ENCODE measurements at places on chromosomes 4 and X.

- H3K36me3 ChIP-seq = no peaks in the 10 kb centered on the region
- H3K4me1 ChIP-seq = no peaks in the 10 kb centered on the region
- H3K27me3 ChIP-seq = no peaks in the 10 kb centered on the region
- no peak for DNase-seq
- H3K27ac ChIP-seq = no peak overlapping the region
Observed at GRCh38 chr4:156886481-156886880, 85.1 kb downstream of the PDGFC start.

DNA sequence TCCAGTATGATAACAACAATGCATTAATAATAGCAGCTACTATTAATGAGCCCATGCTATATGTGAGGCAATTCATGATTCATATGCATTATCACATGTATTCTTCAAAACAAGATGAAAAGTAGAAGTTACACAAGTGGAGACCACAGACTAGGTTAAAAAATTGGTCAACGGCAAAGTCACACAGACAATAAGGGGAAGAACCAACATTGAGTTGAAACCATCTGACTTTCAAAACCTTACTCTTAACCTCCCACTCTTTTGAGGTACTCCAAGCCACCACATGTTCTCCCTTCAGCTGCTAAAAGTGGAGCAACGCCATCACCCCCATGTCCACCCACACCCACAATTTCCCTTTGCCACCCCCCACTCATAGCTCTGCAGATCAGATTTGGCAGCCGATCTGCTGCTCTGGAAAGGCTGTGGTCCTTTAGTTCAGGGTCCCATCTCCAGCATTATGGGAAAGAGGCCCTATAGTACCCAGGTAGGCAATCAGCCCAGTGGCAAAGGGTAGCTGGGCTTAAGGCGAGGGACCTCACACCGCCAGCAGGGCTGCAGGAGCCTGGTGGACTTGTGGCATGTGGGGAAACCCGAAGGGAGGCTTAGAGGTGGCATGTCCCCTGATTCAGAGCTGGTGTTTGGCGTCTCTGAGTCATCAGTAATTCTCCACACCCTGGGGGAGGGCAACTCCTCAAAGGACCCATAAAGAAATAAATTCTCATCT, 33.5 kb upstream of the CYBB start:
- H3K4me3 ChIP-seq = no peak overlapping the region
- no peaks in the 10 kb centered on the region for H3K36me3 ChIP-seq
- no peaks in the 10 kb centered on the region for H3K27me3 ChIP-seq
- no peak for DNase-seq
- no peaks in the 10 kb centered on the region for H3K4me1 ChIP-seq

- H3K27ac ChIP-seq = peak overlapping the region; percentile 91
- no peaks in the 10 kb centered on the region for H3K4me1 ChIP-seq
- peak overlapping the region; percentile 89 for H3K4me3 ChIP-seq
Observed at GRCh38 chr4:110196206-110196870, 2.1 kb downstream of the ELOVL6 start.

DNA sequence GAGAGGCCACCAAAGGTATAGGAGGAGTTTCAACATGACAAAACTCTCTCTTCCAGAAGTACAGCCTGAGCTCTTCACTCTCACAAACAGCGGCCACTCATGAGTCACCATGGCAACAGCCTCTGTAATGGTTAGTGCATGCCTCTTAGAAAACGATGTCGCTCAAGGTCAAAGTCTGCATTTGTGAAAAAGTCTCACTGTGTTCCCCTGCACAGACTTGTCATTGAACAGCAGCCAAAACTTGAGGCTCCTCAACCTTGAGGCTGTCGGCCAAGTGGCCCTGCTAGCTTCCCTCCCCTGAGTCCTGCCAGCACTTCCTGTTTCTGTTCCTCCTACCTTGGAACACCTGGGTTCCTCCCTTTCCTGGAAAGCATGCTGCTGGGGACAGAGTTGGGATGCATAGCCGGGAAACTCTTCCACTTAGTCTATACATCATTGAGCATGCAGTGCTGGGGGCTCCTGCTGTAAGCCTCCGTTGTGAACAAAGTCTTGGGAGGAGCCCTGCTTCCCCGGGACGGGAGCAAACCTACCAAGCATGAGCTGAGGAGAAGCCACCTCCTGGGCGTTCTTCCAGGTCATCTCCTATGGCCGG, 66.6 kb downstream of the ING2 start:
- H3K4me3 ChIP-seq = no peak overlapping the region
- H3K27ac ChIP-seq = no peak overlapping the region
- H3K36me3 ChIP-seq = no peaks in the 10 kb centered on the region
- no peaks in the 10 kb centered on the region for H3K4me1 ChIP-seq
- no peaks in the 10 kb centered on the region for H3K27me3 ChIP-seq

- H3K27me3 ChIP-seq = peaks cover 22% of the 10 kb centered on the region
- H3K4me1 ChIP-seq = no peaks in the 10 kb centered on the region
- no peak overlapping the region for H3K27ac ChIP-seq
- H3K36me3 ChIP-seq = no peaks in the 10 kb centered on the region
- DNase-seq = no peak
Observed at GRCh38 chrX:140439476-140439875, 65.4 kb downstream of the SOX3 start.

- H3K27ac ChIP-seq = no peak overlapping the region
- H3K4me3 ChIP-seq = peak overlapping the region; percentile 11
- H3K4me1 ChIP-seq = no peaks in the 10 kb centered on the region
- no peaks in the 10 kb centered on the region for H3K36me3 ChIP-seq
Observed at GRCh38 chr4:94412019-94412657, 39.6 kb upstream of the PDLIM5 start.

GRCh38 chr4:26837993-26838842, 22.4 kb upstream of the STIM2 start:
- no peak overlapping the region for H3K27ac ChIP-seq
- H3K27me3 ChIP-seq = no peaks in the 10 kb centered on the region
- no peak for DNase-seq
- H3K36me3 ChIP-seq = no peaks in the 10 kb centered on the region
- H3K4me3 ChIP-seq = no peak overlapping the region

DNA sequence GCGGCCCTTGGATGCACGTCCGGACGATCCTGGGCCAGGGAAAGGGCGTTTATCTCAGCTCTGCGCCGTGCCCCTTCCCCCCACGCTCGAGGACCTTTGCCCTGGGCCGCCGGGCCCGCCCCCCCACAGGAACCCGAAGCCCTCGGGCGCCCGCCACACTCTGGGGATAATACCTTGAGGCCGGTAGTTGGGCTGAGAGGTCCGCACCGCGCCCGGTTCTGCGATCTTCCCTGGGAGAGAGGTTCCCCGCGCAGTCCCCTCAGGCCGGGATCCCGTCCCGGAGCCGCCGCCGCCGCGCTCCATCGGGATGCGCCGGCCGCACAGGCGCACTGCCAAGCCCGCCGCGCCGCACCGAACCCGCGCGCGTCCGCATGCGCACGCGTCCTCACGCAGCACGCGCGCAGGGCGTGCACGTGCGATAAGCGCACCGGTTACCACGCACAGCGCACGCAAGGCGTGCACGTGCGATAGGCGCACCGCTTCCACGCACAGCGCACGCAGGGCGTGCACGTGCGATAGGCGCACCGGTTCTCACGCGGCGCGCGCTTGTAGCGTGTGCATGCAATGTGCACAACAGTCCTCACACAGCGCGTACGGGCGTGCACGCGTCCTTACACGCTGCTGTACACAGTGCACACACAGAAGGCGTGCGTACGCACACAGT, at the start of gene MAP7D2:
TSS of gene MAP7D2 (minus strand) at position 331 of the 664 bp plus-strand sequence. CDS start at position 303, 28 bp downstream.
- H3K27ac ChIP-seq = no peak within 1 kb of the TSS
- no peaks in the 10 kb centered on the region for H3K4me1 ChIP-seq
- peak within 1 kb of the TSS; percentile 3 for H3K4me3 ChIP-seq
- DNase-seq = no peak
- H3K36me3 ChIP-seq = no peaks in the 10 kb centered on the region

- H3K27me3 ChIP-seq = no peaks in the 10 kb centered on the region
- H3K4me3 ChIP-seq = no peak overlapping the region
- no peak overlapping the region for H3K27ac ChIP-seq
- H3K4me1 ChIP-seq = no peaks in the 10 kb centered on the region
Observed at GRCh38 chr4:133484287-133484686, 335.2 kb downstream of the PCDH10 start.

DNA sequence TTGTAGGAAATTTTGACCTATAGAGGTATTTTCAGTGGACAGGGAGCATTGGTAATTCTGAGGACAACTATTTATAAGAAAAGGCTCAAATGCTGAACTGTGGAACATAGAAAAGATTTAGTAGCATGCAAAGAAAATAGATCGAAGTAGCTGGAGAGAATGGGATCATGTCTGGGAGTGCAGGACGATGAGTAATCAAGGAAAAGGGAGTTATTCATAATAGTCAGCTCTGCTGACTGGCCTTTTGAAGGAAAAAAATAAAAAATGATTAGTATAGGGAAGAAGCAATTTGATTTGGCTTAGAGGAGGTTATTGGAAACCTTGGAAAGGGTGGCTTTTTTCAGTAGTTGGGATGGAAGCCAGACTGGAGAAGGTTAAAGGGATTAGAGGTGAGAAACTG, 22.9 kb upstream of the ANK2 start:
- H3K36me3 ChIP-seq = no peaks in the 10 kb centered on the region
- no peaks in the 10 kb centered on the region for H3K4me1 ChIP-seq
- no peak overlapping the region for H3K27ac ChIP-seq
- DNase-seq = no peak

GRCh38 chrX:103779141-103779789, 2.6 kb downstream of the PLP1 start:
- no peak overlapping the region for H3K27ac ChIP-seq
- no peaks in the 10 kb centered on the region for H3K36me3 ChIP-seq
- H3K27me3 ChIP-seq = no peaks in the 10 kb centered on the region
- DNase-seq = no peak
- H3K4me1 ChIP-seq = no peaks in the 10 kb centered on the region

- H3K4me3 ChIP-seq = no peak overlapping the region
- H3K36me3 ChIP-seq = no peaks in the 10 kb centered on the region
- DNase-seq = no peak
- H3K27me3 ChIP-seq = no peaks in the 10 kb centered on the region
- no peak overlapping the region for H3K27ac ChIP-seq
Observed at GRCh38 chr4:69984030-69984443, 11.7 kb upstream of the STATH start.

DNA sequence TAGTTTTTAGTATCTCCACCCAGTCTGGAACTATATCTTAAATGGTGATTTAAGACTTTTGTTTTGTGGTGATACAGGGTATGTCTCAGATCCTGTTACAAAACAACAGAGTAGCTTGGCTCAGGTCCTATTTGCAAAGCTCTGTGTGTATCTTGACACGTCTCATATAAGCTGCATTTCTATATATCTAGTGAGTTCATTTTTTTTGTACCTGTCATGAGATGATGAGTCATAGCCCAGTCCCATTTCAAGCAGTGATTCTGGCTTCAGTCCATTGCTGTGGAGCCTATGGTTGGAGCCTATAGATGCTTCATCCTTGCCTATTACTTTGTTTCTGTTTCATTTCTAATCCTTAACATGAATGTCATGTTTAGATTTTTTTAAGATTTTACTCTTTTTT, 23.0 kb downstream of the GRXCR1 start:
- H3K4me3 ChIP-seq = no peak overlapping the region
- H3K36me3 ChIP-seq = no peaks in the 10 kb centered on the region
- no peak overlapping the region for H3K27ac ChIP-seq
- H3K4me1 ChIP-seq = no peaks in the 10 kb centered on the region

GRCh38 chr4:155781249-155781831, 22.5 kb downstream of the GUCY1B1 start:
- DNase-seq = no peak
- H3K4me1 ChIP-seq = no peaks in the 10 kb centered on the region
- H3K36me3 ChIP-seq = peaks cover 4% of the 10 kb centered on the region
- H3K4me3 ChIP-seq = no peak overlapping the region

DNA sequence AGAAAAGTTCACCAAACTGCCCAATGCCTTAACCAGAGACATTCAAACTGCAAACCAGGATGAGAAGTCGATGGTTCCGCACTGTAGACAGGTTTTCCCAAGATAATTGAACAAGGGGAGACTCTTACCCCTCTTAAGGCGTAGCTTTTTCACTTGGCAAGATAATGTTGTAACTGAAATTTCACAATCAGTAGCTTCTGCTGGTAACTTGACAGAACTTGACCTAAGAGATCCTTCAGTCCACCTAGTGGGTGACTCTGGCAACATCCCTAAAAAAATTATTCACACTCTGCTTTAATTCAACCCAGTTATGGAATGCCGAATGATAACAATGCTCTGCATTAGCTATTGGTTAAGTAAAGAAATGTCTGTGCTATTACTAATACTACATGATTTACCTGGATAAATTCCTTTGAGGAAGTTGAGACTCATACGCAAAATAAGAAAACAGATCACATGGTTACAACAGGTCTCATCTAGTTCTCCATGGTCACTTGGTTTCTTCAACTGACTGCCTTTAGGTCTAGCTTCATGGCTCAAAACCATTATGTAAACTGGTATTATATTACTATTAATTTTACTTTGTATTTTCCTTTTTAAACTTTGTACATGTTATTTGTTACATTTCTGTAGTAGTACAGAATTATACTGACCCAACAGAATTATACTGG, 9.1 kb downstream of the ELF2 start:
- no peaks in the 10 kb centered on the region for H3K4me1 ChIP-seq
- H3K27me3 ChIP-seq = no peaks in the 10 kb centered on the region
- H3K27ac ChIP-seq = no peak overlapping the region
- H3K36me3 ChIP-seq = no peaks in the 10 kb centered on the region
- no peak for DNase-seq

GRCh38 chr4:13990596-13991589, 363.4 kb upstream of the BOD1L1 start:
- H3K27ac ChIP-seq = no peak overlapping the region
- DNase-seq = no peak
- H3K4me1 ChIP-seq = peaks cover 5% of the 10 kb centered on the region
- H3K27me3 ChIP-seq = no peaks in the 10 kb centered on the region
- no peaks in the 10 kb centered on the region for H3K36me3 ChIP-seq

- no peak overlapping the region for H3K4me3 ChIP-seq
- no peaks in the 10 kb centered on the region for H3K36me3 ChIP-seq
- H3K4me1 ChIP-seq = no peaks in the 10 kb centered on the region
- H3K27me3 ChIP-seq = no peaks in the 10 kb centered on the region
- no peak overlapping the region for H3K27ac ChIP-seq
Observed at GRCh38 chr4:152806501-152807125, 26.9 kb downstream of the ARFIP1 start.

Measured in breast epithelium (tissue), 4 donors.